Ecto neural progenitor cell (in vitro differentiated cells): ENCODE measurements at places on chromosomes 6 and 20.

DNA sequence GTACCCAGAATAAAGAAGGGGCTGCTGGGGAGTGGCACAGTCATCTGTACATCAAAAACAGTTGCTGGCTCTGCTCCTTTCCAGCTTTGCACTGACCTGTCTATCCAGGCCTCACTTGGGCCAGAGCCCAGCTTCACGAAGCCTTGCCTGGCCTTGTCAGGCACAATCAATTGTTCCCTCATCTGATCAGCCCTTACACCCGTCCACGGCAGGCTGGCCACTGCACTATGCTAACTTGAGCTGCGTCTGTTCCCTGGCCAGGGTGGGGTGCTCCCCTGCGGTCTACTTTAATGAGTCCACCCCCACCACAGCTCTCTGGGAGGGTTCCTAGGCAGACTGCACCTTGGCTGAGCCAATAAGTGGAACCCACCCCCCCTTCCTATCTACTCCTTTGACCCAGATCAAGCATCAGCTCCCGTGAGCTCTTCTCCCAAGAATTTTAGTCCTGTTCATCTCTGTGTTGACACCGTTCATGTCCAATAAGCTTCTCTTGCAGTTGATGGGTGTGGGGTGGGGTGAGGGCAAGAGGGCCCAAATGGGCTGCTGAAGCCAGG, 74.3 kb upstream of the MLN start:
- DNase-seq, result no peak

GRCh38 chr6:41605649-41606048, 32.6 kb upstream of the MDFI start:
- no peak for DNase-seq

DNA sequence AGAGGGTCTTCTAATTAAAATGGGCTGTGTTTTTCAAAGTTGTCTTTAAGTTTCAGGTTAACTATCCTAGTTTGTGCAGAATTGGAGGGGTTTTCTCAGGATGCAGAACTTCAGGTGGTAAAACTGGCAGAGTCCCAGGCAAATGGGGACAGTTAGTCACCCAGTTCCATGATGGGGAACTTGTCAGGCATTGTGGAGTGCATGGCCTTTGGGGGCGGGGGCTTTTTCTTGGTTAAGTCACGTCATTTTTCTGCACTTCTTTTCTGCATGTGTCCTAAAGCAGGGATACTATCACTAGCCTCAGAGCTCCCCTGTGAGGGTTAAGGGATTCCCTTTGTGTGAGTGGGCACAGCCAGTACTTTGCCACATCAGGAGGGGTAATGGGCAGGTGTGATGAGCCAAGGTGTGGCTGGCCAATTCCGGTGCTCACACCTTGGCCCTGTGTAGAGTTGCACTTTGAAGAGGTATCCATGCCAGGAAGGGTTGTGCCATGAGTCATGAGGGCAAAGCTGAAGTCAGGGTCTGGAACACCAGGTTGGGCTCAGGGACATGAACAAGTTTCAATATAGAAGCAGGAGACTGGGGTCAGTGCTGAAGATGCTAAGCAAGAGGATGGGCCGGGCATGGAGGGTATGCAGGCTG, 126.0 kb upstream of the RREB1 start:
- DNase-seq, result no peak

DNA sequence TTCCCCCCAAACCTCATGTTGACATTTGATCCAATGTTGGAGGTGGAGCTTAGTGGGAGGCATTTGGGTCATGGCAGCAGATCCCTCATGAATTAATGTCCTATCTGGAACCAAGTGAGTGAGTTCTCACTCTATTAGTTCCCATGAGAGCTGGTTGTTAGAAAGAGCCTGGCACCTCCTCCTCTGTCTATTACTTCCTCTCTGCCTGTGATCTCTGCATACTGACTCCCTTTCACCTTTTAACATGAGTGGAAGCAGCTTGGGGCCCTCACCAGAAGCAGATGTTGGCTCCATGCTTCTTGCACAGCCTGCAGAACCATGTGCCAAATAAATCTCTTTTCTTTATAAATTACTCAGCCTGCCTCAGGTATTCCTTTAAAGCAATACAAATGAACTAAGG, 127.3 kb upstream of the RALGAPA2 start:
- DNase-seq, result no peak

GRCh38 chr20:9025643-9026042, 43.2 kb upstream of the PLCB4 start:
- DNase-seq, result no peak

DNA sequence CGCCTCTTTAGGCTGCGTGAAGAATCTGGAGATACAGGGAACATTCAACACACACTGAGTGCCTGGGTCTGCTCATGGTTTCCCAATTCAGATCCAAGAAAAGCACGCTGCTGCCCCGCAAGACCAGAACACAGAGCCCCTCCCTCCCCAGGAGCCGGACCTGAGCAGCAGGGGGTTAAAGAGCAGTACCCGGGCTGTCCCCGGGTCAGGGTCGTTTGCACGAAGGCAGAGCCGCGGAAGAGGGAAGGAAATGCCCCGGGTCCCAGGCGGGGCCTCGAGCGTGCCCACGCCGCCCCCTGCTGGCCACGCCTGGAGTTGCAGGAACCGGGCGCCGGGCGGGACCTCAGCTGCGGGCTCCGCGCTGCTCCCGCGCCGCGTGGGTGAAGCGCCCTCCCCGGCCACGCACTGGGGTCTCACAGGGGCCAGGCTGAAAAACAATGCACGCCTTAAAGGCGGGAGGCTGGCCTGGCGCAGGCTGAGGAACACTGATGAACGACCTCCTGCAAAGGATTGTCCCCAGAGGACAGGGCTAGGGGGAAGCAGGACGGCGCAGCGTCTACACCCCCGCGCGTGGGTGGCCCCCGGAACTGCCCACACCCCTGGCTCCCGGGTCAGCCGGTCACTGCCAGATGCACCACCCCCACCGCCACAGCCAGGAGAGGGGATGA, 48.9 kb downstream of the ANKRD60 start:
- peak; percentile 87 for DNase-seq

DNA sequence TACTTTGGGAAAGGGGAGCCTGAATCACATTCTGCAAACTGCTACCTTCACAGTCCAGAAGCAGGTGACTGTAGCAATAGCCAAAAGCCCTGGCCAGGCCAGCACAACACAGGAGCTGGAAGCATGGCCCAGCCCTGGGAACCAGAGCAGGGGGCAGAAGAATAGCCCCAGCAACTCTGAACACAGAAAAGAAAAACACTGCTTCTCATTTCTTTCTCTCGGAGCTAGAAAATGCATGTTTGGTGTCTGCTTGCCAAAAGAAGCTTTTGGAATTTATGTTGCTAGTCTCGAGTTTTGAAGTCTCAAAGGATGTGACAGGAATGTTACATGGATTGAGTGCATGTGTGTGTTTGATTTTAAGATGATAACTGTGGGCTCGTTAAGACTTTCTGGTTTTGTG, 79.8 kb upstream of the SCAF8 start:
- DNase-seq, result no peak

- DNase-seq, result no peak
These were observed 98.3 kb downstream of the ELOVL5 start for GRCh38 chr6:53250176-53251032.

DNA sequence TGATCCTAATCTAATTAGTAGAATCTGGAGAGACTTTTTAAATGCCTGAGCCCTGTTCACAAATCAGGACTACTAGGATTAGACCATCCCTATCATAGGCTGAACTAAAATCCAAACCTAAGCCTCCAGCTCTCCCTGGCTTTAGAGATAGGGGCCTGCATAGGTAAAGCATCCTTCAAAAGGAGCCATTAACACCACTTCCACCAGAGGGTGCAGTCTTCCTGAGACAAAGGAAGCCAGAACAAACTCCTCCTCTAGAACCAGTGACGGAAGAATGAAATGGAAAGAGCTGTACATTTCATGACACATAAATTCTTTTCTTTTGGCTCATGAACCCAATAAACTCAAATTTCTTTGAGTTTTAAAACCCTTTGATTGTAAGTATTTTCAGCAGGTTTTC, 291.2 kb upstream of the ADGRB3 start:
- DNase-seq, result peak; percentile 50

GRCh38 chr6:138957903-138958302, 30.1 kb downstream of the REPS1 start:
- no peak for DNase-seq

- DNase-seq, result peak; percentile 62
These were observed 46.4 kb downstream of the MRPL14 start for GRCh38 chr6:44080561-44081521.

GRCh38 chr6:106147476-106147875, 61.3 kb downstream of the PRDM1 start:
- no peak for DNase-seq

GRCh38 chr6:28634761-28635546, 109.3 kb downstream of the GPX5 start:
- peak; percentile 74 for DNase-seq

DNA sequence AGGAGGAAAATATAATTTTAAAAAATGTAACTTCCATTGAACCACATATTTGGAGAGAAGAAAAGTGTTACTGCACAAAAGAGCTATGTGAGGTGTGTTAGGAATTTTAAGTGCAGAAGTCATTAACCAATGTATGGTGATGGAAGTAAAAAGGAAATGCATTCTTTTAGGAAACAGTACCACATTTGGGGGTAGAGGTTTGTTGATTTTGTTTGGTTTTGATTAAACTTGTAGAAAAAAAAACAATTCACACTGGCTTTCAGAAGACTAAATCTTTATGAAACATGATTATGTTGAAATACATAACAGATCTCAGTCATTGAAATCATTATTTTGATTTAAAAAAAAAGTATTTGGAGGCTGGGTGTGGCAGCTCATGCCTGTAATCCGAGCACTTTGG, 1287.0 kb upstream of the GJE1 start:
- no peak for DNase-seq

DNA sequence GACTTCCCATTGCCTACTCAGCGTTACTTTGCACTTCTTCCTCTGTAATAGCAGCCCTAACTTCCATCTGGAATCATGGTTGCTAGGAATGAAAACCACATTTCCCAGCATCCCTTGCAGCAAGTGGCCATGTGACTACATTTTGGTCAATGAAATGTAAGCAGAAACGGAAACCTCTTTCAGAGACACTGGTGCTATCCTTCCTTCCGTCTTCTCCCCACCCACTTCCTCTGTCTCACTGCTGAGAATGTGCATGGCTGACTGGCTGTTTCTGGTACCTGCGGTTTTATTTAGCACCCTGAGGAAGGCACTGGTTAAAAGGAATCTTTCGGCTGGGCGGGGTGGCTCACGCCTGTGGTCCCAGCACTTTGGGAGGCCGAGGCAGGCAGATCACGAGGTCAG, 107.4 kb downstream of the SCML4 start:
- peak; percentile 21 for DNase-seq

- no peak for DNase-seq
These were observed 126.9 kb upstream of the BMP5 start for GRCh38 chr6:56002336-56002735.

GRCh38 chr20:52446421-52447224, 255.0 kb upstream of the ZFP64 start:
- DNase-seq, result no peak

DNA sequence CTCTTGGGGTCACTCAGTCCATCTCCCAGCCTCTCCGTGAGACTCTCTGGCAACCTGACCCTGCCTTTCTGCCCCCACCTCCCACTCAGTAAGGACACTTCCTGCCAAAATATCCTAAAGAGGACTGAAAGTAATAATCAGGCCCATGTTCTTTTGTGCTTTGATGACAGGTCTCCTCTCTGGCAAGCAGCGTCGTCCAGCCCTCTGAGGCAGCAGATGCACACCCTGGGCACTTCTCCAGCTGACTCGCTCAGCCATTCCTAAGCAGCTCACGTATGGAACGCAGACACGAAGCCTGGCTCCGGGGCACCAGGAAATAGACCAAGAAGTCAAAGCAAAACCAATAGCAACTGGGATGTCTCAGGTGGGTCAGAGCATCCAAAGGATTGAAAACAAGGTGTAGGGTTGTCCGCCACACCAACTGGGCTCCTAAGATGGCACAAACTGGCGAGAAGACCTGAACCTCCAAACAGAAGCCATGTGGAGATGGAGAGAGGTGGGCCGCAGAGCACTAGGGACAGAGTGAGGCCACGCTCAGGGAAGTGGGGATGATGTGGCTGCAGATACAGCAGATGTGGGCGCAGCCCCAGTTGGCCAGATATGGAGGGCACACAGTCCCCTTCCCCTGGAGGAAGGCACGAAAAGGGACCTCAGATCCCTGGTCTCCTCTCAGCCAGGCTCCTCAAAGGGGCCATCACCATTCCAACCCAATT, 99.3 kb downstream of the PRND start:
- DNase-seq, result no peak
